SJSA1 (cell line): ENCODE measurements at places on chromosomes 6 and 20. TPM values are rescaled to one million over a fixed set of nuclear protein-coding genes. Genes with fewer than 3 reads are reported as not detected.
A peak's percentile ranks its signal among the peaks of the same experiment; 100 is the strongest.

DNA sequence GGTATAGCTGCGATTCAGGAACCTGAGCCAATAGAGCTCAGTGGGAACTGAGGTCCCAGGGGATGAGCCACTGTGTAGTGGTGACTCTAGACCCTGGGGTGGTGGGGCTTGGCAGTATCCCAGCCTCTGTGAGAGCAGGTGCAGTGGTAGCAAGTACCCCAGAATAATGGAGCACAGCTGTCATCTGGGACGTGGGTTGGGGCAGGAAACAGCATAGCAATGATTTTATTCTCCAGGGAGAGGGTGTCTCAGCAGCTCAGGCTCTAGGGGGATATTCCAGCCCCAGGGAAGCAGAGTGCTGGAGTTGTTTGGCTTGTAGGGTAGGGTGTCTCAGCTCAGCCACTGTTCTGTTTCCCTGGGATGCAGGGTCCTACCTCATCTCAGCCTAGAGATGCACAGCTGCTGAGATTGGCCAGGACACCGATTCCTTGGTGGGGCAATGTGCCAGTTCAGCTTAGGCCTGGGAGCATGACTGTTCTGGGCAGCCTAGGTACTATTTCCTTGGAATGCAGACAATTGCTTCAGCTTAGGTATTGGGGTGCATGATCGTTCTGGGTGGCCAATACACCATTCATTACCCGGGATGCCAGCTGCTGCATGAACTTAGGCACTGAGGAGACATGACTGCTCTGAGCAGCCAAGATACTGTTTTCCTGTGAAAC, 34.0 kb upstream of the NUP153 start:
- DNase-seq, result no peak

DNA sequence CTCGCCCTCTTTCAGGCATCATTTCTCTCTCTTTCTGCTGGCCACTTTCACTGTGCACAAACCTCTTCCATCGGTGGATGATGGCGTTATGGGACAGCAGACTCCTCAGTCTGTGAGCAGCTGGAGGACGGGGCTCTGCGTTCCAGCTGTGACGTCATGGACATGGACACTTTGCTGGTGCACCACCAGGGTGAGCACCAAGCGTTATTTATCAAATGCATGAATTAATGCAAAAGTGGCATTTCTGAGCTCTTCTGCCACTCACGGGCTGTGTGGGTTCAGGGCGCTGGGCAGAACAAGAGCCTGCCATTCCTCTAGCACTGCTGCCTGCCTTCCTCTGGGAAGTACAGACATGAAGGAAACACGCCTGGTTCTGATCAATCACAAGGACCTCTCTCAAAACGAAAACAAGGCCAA, 82.9 kb upstream of the MPC1 start:
- DNase-seq, result no peak

DNA sequence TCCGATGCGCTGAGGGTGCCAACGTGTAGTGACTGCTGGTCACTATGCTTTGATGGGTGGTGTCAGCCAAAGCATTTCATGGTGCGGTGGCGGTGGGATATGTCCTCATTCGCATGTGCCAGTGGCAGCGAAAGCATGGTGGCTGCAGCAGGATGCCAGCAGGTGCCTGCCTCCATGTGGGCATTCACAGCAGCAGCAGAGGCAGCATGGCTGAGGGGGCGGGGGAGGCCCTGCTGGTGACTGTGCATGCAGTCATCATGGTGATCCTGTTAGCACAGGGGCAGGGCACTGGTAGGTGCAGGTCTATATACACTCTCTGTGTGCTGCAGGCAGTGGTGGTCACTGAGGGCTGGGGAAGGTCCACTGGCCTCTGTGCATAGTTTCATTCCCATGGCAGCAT, 22.0 kb downstream of the FIG4 start:
- no peak for DNase-seq

DNA sequence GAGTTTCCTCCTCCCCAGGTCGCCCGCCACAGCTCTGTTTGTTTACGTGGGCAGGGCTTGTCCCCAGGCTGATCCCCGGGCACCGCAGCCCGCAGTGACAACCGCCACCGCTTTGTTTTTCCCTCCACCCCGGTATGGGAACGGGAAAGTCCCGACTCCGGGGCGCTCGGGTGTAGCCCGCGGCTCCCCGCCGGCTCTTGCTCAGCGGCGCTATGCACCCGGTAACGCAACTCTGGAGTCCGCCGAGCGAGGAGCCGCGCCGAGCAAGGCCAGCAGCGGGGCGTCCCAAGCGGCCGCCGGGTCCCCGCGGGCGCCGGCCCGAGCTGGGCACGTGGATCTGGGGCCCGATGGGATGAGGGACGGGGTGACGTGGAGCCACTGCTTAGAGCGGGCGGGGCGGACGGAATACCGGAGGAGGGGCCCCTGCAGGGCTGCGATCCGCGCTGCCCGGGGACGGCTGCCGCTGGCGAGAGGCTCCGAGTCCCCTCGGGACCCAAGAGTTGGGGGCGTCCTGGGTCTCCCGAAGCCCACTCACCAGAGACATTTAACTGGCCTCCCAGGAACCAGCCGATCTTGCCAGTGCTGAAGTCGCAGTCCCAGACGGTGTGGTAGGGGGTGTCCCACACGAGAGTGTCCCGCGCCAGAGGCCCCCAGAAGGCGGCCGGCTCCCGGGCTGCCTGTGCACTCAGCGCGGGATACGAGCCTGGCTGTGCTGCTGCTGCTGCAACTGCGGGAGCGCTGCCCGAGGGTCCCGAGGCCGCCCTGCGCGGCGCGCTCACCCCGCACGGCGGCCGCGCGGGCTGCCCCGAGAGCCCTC, 497 bp downstream of the ACSS1 start:
- peak; percentile 72 for DNase-seq

The C6orf58 gene
- total RNA-seq, result not detected in 2 replicates
